ENCODE measurements at places on chromosomes 1 and 21.

GRCh38 chr1:19971664-19972063 lies 7.8 kb downstream of the PLA2G2A start:
- DNase-seq, result no peak

DNA sequence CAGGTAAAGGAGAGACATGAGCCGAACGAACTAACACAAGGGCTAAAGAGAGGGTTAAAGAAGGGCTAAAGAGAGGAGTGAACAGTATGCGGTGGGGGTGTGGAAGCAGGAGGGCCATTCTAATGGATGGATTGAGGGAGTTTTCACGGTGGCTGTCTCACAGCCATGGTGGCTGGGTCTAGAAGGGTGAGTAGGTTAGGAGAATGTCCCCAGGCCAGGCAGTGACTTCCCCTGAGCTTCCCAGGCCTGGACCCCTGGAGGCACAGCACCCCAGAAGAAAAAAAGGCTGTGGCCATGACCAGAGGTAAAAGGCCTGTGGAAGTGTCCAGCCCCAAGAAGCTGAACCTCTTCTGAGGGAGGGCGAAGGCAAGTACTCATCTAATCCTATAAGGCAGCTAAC lies 3.6 kb downstream of the FNDC5 start:
- DNase-seq, result no peak

GRCh38 chr1:226582966-226583365 lies 34.4 kb downstream of the STUM start:
- no peak for DNase-seq

DNA sequence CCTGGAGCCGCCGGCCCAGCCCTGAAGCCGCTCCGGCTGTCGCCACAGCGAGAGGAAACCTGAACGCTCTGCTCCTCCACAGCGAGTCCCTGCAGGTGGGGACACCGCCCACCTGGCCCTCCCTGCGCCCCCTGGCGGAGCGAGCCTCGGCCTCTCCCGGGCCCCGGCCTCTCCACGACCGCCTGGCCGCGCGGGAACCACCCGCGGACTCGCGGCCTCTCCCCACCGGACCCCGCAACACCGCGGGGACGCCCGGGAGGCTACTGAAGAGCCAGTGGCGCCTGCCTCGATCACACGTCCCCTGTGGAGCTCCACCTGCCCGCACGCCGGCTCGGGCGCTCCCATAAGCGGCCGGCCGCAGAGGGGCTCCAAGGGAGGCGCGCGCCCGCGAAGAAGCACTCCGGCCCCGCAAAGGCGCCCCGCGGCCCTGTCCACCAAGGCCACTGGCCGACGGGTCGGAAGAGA lies 109.6 kb downstream of the KCNN3 start:
- DNase-seq, result peak; percentile 56

GRCh38 chr1:207088701-207089626 lies at the start of gene C4BPB:
Gene C4BPB (plus strand): TSS chr1:207088860. CDS start chr1:207089532, 672 bp downstream.
- DNase-seq, result peak; percentile 64
